ENCODE measurements at places on chromosomes 1 and 21.
A peak's percentile ranks its signal among the peaks of the same experiment; 100 is the strongest.

DNA sequence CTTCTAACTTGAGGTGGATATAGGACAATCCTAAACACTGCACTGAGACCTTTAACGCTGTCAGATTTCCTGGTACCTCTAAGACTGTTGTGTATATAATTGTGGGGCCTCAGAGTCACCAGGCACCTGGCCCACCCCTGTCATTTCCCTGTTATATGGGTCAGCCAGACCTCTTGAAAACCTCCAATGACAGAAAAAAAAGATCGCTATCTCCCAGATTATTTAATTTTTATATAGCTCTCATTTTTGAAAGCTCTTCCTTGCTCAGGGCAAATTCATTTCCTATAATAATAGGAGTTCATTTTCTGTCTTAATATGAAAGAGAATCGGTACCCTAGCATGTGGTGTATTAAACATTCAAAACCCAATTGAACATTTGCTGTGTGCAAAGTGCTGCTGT lies 56.7 kb downstream of the ZP4 start:
- DNase-seq: no peak

DNA sequence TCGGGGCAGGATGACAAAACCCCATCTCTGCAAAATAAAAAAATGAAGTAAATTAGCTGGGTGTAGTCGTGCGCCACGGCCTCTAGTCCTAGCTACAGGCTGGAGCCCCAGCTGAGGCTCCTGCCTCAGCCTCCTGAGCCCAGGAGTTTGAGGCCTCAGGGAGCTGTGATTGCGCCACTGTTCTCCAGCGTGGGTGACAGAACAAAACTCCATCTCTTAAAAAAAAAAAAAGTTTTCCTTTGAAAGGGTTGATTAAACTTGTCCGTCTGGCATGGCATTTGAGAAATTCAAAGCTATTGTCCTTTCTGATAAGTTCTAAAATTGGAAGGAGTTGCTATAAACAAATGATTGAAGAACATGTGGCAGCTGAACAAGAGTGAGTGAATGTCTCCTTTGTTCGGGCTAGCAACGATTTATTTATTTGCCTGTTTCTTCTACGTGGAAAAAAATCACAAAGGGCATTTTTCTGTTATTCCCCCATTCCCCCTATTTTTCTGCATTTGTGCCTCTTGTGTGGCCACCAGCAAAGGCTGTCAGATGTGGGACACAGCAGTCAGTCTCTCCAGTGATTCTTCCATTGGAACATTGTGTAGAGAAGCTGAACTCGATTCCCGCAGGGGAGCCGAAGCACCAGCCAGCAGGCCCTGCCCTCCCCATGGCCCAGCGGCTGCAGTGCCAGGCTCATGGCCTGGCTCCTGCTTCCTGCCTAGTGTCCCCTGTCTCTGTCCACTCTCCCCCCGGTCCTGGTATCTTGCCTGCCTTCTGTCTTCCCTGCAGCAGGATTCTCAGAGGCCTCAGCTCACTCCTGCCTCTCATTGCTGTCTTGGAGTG lies 21.5 kb upstream of the PWP2 start:
- DNase-seq: no peak

- no peak for DNase-seq
Observed at GRCh38 chr1:189708674-189709073, 769.0 kb downstream of the BRINP3 start.

DNA sequence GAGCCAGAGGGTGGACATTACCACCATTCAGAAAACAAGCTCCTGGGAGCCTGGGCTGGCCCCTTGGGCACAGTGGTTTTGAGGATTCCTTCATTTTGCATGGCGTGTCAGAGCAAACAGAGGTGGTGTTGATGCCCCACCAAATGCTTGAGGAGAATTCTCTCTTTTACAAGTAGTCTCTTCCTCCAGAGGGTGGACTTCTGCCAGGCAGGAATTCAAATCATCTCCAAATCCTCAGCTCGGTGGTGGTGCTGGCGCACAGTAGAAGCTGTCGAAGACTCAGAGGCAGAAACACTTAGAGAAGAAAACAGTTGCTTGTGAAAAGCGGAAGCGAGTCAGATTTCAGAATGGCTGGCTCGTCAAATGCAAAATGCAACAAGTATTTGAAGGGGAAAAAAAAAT lies 3.4 kb upstream of the CHI3L1 start:
- peak; percentile 54 for DNase-seq

- no peak for DNase-seq
Observed at GRCh38 chr1:155396874-155397476, 76.3 kb downstream of the RUSC1 start.
